Activated T-helper 1 cell treated with Interleukin-2 at 50 U/mL for 16 hours (primary cell): ENCODE measurements at places on chromosomes 16 and 17.
A peak's percentile ranks its signal among the peaks of the same experiment; 100 is the strongest.

- no peak for DNase-seq
These were observed 9.6 kb downstream of the CA10 start for GRCh38 chr17:52148969-52149351.

DNA sequence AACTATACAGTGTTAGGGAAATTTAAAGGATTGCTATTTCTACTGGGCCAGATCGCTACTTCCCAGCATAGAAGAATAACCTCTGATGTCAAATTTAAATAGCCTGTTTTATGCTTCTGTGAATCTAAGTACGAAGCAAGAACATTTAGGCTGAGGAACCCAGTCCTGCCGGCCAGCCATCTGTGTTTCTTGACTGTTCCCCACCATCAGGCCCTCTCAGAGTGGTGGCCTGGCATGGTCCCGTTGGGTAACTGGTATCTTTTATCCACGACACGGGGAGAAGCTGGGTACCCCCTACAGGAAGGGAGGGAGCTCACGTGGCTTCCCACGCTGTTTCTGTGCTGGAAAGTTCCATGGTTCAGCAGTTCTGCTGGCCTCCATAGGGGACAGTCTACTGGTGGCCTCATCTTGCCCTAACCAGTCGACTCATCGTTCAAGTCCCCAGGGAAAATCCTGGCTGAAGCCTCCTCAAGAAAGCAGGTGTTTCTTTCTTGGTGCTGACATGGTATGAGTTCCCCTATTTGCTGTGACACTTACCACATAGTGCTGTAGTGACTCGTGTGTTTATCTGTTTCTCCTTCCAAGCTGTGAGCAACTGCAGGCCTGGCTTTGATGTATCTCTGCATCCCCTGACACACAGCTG lies 201.7 kb upstream of the NLRP1 start:
- DNase-seq: no peak

DNA sequence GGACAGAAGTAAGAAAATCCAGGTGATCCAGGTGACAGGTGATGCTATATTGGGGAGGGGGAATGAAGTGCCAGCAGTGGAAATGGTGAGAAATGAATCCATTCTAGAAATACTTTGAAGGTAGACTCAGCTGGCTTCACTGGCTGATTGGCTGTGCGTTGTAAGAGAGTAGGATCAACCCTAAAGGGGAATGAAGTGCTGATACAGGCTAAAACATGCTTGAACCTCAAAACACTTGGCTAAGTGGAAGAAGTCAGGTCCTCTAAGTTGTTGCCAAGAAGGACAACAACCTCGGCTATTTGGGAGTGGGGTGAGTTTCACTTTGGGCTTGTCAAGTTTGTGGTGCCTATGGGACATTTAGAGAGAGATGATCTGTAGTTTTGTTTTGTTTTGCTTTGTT lies 24.1 kb upstream of the SCNN1B start:
- DNase-seq: no peak

GRCh38 chr17:48471817-48472410 lies 41.9 kb upstream of the SKAP1 start:
- no peak for DNase-seq

GRCh38 chr17:51152766-51153209 lies 571 bp upstream of the NME1 start:
- DNase-seq: no peak

DNA sequence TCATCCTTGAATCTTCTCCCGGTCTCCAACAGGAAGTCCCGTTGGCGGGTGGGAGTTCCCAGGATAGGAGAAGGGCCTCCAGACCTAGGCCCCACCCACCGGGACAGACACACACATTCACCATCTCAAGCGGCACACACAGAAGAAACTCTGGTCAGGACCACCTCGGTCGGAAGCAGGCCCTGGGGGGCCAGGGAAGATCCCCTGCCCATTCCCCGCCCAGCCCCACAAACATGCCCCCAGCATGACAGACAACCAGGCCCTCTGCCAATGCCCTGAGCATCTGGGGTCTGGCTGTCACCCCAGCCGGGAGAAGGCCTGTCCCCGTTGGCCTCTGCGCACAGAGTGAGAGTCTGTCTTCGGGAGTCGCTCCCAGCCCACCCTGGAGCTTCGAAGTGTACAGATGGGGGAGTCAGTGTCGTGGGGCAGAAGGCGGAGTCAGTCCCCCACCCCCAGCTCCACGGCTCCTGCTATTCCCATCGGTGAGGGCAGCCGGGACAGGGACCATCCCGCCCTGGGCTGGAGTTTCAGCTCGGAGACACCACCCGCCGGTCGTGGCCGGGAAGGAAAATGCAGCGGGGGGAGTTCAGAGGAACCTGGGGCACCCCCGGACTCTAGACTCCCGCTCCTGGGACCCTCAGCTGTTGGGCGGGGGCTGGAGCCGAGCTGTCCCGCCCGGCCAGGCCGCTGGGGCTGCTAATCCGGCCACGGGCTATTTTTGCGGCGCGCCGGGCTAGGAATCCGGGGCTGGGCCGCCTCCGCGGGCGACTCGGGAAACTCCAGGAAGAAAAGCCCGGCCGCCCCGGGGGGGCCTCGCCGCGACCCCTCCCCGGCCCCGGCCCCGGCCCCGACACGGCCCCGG lies 660 bp downstream of the RHBDF1 start:
- no peak for DNase-seq

- peak; percentile 62 for DNase-seq
These were observed 5.4 kb upstream of the ZNF213 start for GRCh38 chr16:3129137-3130131.

DNA sequence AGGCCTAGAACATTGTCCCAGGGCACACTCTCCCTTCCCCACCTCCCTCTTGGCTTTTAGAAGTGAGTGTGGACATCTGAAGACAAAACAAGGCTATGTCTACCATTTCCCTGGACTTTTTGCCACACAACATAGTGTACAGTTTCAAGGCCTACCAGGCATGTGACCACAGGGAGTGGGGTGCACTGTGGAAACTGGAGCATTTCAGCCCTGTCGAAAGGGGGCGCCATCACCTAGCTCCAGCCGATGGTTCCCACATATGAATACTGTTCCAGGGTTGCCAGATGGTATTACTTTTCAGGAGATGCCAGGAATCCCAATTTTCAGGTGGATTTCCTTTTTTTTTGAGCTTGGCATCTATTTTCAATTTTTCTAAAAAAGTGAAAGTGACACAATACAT lies 140.7 kb downstream of the KATNIP start:
- no peak for DNase-seq

DNA sequence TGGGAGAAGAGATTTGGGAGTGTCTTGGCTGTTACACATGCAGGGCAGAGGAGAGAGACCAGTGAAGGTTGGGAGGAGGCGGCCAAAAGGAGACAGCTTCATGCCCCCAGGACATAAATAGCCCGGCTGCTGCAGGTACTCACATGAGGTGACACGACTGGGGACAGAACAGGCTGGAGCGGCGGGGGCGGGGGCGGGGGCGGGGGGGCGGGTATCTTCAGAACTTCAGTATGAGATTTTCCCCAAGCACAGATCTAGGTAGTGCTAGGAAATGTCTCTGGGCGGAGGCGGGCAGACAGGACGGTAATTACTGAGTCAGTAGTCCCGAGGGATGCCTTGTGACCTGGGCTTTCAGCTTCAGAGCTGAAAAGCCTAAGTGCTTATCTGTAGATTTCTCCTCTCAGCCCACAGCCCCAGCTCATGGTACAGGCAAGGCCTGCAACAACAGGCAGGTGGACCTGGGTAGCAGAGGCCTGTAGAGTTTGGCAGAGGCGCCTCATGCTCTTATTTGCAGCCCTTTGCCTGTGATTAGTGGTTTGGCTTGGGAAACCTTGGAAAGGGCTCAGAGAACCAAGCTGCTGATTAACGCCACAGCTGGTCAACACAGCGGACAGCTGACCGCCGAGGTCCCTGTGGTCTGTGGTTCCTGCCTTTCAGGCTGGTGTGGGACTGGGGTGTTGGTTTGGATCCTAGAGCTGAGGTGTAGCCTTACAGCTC lies 24.5 kb downstream of the UNK start:
- DNase-seq: no peak

DNA sequence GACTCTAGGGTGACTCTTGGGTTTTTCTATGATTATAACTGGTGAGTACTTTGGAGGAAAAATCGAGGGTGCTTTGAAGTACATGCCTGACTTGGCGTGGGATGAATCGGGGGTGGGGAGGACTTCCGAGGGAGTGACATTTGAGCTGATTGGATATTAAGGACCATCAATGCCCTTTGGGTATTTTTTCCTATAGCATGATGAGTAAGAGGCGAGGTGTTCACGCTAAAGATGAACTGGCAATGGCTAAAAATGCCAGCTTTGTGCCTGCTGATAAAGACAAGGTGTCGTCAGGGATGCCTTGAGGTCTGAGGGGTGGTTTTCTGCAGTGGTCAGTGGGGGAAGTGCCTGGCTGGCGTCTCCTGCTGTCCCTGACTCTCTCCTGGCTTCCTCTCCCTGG lies 25.3 kb downstream of the USP43 start:
- no peak for DNase-seq

DNA sequence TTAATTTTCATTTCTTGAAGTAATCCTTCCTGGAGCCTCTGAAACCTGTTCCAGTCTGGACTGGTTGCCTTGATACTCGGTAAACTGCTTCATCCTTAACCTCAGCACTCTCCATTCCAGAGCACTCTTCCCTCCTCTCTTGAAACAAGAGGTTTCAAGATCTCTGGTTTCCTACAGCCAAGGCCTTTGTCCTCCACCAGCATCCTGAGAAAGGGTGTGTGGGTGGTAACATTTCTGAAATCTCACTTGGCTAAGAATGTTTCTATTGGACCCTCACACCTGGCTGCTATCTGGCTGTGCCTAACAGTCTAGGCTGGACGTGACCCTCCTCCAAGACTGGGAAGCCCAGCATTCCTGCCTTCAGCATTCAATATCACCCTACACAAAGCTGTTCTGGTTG lies 99.7 kb downstream of the CYTH1 start:
- no peak for DNase-seq

DNA sequence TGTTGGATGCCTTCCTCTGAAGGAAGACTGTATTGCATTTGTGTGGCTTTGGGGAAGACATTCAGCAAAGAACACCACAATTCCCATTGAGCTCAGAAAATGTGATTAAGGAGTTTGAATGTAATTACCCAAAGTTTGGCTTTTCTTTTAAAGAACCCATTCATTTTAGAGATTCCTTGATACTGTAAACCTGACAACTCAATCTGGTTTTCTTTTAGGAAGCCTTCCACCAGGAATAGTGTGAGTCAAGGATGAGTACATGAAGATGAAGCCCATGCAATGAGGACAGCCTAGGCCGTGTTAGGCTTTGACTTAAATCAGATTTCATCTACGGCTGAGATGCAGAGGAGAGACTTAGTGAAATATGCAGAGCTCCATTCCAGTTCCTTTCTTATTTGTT lies 271.7 kb upstream of the TBX2 start:
- no peak for DNase-seq

GRCh38 chr17:27937025-27937546 lies 43.9 kb upstream of the LYRM9 start:
- no peak for DNase-seq

- DNase-seq: peak; percentile 87
These were observed at the start of gene LIMD2 for GRCh38 chr17:63699638-63700527. LIMD2 (minus strand) TSS chr17:63700125; CDS start chr17:63699298, 827 bp downstream.

DNA sequence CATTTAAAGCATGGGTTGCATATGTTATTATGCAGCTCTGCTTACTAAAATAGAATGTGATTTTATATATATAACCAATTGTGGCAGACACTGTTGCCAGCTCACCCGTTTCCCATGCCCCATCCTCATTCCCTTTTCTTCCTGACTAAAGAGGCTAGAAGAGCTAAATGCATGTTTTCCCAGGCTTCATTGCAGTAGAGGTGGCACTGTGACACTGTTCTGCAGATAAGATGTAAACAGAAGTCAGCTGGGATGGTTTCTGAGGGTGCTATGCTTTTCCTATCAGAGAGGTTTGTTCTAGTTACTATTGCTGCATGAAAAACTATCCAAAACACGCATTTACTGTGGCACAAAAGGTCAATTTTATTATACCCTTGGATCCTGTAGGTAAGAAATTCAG lies 5.7 kb upstream of the TOB1 start:
- no peak for DNase-seq

- DNase-seq: no peak
These were observed 14.1 kb downstream of the MAP3K14 start for GRCh38 chr17:45302649-45303173.

DNA sequence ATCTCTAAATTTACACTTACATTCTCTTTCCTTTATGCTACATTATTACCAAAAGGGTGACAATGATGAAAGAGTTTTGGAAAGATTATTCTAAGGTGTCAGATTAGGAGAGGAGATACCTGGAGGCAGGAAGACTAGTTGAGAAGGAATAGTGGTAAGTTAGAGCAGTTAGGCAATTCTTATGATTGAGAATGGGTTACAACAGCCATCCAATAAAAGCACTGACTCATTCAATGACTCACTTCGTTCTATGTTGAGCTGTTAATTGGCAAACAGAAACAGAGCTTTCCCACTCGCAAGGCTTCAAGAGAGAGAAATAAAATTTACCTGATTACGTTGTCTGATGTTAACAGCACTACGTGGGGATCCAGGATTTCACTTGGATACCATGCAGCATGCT lies 5.8 kb downstream of the NUP88 start:
- no peak for DNase-seq

- no peak for DNase-seq
These were observed 8.0 kb upstream of the AKTIP start for GRCh38 chr16:53511084-53511402.

DNA sequence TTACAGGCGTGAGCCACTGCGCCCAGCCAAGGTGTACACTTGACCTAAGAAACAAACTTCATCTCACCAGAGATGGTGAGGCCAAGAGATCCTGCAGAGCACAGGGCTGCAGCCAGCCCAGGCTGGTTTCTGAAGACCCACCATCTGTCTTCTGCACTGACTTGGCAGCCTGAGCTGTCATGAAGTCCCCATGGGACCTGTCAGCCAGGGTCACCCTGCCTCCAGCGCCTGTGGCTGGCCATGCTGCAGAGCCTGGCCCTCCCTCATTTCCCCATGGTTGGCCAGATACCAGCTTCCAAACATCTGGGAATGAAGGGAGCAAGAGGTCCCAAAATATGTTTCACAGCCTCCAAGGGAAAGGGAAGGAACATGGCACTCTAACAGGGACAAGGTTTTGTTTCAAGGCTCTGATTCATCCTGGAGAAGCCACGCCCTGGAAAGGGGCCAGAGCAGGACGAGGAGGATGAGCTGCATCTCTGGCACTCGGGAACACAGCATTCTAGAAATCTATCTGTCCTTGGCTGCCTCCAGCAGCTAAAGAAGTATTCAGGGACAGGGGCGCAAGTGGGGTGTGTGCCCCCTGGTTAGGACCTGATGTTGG lies 45.3 kb downstream of the DDX19A start:
- DNase-seq: no peak

GRCh38 chr17:49775546-49776260 lies 11.8 kb upstream of the FAM117A start:
- DNase-seq: no peak

DNA sequence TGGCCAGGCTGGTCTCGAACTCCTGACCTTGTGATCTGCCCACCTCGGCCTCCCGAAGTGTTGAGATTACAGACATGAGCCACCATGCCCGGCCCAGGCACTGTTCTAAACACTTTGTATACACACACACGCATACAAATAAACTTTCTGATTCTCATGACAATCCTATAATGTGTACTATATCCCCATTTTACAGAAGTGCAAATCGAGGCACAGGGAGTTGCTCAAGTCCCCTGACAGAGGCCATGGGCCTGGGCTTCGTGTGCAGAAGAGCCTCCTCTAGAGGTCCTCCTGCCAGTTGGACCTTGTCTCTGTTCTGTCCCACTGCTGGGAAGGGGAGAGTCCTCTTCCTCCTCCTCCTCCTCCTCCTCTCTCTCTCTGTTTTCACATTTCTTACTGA lies 9.9 kb upstream of the GPRC5B start:
- no peak for DNase-seq
